ENCODE measurements at places on chromosomes 16 and 17. TPM values are rescaled to one million over a fixed set of nuclear protein-coding genes. Genes with fewer than 3 reads are reported as not detected.

GRCh38 chr16:85309656-85310587 lies 197.7 kb upstream of the CIBAR2 start:
- no peak for DNase-seq

DNA sequence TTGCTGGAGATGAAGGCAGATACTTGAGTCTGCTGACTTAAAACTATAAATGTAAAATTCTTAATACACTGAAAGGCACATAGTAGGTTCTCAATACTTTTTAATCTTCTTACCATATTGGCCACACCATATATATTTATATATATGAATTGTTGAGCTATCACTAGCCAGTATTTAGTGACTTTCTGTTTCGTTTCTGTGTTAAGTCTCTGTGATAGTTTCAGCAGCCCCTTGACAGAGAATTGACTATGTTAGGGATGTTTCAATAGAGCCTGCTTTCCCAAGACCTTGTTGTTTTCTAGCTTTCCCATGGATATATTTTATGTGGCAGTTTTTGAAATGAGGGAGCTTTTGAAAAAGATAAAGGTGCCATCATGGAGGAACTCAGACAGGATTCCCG lies 206.5 kb upstream of the GOT2 start:
- DNase-seq, result no peak

DNA sequence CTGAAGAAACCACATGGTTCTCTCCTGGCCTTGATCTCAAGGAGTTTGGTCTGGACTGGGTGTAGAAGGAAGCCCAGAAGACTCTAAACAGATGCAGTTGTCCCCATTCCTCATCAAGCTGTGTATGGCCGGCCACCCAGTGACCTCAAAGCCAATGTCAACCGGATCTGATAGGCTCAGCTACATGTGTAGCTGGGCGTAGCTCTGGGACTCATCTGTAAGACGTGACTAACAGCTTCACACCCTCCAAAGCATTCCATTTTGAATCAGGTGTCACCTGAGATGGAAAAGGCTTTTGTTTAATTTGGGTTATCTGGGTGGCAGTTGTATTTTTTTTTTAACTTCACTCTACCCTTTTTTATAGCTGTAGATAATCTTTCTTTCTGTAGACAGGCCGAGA lies 130.4 kb downstream of the ABCC12 start:
- DNase-seq, result no peak

Gene ABCA6
- 5.0 TPM for polyA plus RNA-seq

- no peak for DNase-seq
Measured at GRCh38 chr16:84455031-84455430, 49.4 kb downstream of the MEAK7 start.

GRCh38 chr16:84950906-84951305 lies 60.4 kb downstream of the ZDHHC7 start:
- DNase-seq, result no peak

Gene KRTAP4-7
- not detected for polyA plus RNA-seq

Measured in thymus (tissue), 14 donors.